Ovary (tissue), 10 donors: ENCODE measurements at places on chromosomes 3 and 15. TPM values are rescaled to one million over a fixed set of nuclear protein-coding genes. Genes with fewer than 3 reads are reported as not detected.

GRCh38 chr3:154011036-154011435 lies 110.2 kb upstream of the ARHGEF26 start:
- DNase-seq, result no peak

GRCh38 chr3:191628571-191628970 lies 167.6 kb downstream of the PYDC2 start:
- DNase-seq, result no peak

SAMD7 gene
- not detected for polyA plus RNA-seq

DNA sequence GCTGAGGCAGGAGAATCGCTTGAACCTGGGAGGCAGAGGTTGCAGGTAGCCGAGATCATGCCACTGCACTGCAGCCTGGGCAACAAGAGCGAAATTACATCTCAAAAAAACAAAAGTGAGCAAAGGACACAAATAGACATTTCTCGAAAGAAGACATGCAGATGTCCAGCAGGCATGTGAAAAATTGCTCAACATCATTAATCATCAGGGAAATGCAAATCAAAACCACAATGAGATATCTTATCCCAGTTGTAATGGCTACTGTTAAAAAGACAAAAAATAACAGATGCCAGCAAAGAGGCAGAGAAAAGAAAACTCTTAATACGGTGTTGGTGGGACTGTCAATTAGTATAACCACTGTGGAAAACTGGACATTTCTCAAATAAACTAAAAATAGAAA lies 20.9 kb downstream of the ASB7 start:
- DNase-seq, result no peak

DNA sequence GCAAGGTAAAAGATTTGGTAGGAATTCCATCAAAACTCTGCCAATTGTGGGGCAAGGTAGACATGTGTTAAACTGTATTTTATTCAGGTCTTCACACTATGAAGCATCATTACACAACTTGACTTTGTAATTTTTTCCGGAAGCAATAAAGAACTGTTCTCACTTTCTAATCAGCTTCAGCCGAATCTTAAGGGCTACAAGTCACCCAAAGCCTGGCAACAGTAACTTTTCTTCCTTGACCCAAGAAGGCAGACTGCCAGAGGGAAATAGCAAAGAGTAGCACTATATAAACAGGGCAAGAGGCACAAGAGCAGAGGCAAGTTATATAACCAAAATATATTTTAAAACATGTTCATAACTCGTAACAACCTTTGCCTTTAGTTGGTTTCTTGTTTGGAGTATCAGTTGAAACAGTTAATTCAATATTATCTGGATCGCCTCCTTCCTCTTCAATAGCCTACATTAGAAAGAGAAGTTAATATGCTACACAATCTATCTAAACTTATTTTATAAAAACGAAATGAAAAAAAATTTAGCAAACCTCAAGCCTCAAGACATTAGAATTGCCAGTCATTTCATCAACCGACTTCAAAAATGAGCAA lies 1.4 kb downstream of the SLTM start:
- no peak for DNase-seq

DNA sequence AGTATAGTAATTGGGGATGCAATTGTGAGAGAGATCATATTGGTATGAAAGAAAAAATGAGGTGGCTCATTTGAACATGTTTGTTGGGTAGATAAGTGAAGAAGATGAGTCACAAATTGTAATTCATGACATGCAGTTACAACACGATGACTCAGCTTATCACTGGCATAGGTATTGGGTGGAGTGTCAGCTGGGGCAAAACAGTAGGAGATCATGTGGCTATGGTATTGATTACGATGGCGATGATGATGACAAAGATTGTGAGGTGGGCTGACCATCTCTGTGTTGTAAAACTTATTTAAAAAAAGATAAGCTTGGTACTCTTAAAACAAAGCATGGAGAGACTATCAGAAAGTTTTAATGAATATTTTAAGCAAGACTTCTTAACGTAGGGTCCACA lies 11.6 kb upstream of the DPH6 start:
- no peak for DNase-seq

DNA sequence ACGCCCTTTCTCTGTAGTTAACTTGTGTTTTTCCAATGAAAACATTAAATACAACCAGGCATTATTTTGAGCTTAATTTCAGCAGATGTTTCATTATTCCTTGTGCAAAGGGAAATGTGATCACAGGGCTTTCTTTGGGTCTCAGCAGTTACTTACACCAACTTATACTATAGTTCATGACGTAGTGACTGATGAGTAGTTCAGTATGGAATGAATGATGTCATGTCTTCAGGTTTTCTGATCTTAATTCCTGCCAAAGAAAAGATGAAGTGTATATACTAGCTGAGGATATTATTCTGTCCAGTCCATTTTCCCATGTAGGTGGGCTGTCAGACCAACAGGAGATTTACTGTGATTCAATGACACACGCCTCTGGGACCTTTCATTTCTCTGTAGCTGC lies 61.3 kb downstream of the MYRIP start:
- DNase-seq, result no peak

HYKK gene
- polyA plus RNA-seq, result 6.7 TPM

SLCO2A1 gene
- polyA plus RNA-seq, result 23.6 TPM

- DNase-seq, result peak; percentile 82
Measured at GRCh38 chr15:89358755-89359439, 24.3 kb upstream of the POLG start.

DNA sequence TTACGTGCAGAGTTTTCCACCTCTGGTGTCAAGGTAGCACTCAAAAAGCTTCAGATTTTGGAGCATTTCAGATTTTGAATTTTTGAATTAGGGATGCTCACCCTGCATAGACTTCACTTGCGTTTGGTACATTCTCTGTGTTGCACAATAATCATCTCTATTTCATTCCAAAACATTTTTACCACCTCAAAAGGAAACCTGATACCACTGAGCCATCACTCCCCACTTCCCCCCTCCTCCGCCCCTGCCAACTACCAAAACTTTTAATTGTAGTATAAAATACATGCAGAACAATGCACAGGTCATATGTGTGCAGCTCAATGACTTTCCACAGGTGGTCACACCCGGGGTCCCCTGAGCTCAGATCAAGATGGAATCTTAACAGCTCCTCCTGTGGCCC lies 208.8 kb downstream of the SV2B start:
- no peak for DNase-seq

- DNase-seq, result no peak
Measured at GRCh38 chr3:73637042-73637441, 12.3 kb upstream of the PDZRN3 start.

- no peak for DNase-seq
Measured at GRCh38 chr3:188331166-188331565, 177.2 kb downstream of the LPP start.

GRCh38 chr3:133479895-133480669 lies 80.2 kb downstream of the BFSP2 start:
- no peak for DNase-seq

FHIT gene
- 10.4 TPM for polyA plus RNA-seq

OXTR gene
- 5.0 TPM for polyA plus RNA-seq

DNA sequence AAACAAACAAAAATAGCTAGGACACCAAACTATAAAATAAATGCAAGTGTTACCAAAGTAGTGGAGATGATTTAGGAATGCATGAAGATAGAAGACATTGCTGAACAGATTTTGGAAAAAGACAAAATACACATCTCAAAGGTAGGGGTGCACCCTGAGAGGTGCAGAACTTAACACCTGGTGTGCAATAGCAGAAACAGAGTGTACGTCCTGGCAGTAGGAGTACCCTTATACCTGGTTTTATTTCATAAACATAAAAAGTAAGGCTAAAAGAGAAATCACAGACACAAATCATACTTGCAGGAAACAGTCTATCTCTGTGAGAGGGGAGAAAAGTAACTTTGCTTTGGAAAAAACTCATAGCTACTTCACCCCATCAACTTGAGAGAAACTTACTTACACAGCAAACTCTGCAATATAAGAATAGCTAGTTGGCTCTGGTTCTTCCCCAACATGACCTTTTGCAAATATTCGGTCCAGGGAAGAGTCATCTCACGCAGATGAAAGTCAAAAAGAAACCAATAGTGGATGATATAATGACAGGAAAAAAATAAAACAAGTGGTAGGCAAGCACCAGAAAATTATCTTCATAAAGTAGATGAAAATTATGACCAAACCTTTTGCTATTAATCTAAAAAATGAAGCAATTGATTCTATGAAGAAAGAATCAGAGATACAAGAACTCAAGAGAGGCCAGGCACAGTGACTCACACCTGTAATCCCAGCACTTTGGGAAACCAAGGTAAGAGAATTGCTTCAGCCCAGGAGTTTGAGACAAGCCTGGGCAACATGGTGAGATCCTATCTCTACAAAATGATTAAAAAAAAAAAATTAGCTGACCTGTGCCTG lies 108.9 kb upstream of the BNIP2 start:
- DNase-seq, result no peak
